GM06990 (cell line): ENCODE measurements at places on chromosomes 5 and 9.

- no peak for DNase-seq
These were observed 64.7 kb downstream of the GDA start for GRCh38 chr9:72213906-72214305.

GRCh38 chr5:96288845-96289185 is 144.2 kb downstream of the PCSK1 start:
- no peak for DNase-seq

- no peak for DNase-seq
These were observed 333.5 kb downstream of the EFNA5 start for GRCh38 chr5:107337281-107337680.

- no peak for DNase-seq
These were observed 57.5 kb downstream of the CDH6 start for GRCh38 chr5:31251032-31251431.

DNA sequence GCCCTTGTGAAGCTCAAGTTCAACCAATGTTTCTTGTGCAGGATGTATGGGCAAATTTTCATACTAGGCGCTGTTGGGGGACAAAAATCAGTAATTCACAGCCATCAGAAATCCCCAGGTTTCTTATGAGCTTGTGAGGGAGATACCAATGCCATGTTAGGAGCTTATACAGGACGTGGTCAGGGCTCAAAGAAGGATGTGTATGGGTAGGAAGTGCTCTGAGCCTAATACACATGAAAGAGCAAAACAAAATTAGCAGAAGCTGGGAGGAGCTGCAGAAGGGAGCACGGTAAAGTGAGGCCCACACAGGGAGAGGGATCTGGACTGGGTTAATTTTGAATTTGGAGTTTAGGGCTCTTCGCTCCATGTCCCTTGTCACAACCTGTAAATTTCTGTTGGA is 114.6 kb upstream of the MAP3K1 start:
- DNase-seq: no peak

DNA sequence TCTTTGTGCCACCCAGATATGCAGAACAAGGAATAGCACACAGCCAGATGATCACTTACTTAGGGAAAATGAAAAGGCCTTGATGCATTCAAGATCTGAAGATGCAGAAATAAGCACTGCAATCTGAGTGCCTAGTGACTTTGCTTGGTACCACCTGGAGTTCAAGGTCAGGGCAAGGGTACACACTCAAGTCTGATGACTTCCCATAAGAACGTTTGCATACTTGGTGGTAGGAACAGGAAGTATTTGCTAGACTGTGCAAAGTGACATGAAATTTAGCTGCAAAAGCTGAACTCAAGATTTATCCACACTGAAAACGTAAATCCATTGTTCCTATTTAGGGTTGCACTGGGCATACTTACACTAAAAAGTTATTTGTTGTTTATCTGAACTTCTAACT is 177.1 kb downstream of the PIK3R1 start:
- no peak for DNase-seq

GRCh38 chr5:180644129-180644824 is 5.1 kb downstream of the FLT4 start:
- no peak for DNase-seq

- DNase-seq: no peak
These were observed 64.6 kb downstream of the PTCH1 start for GRCh38 chr9:95452176-95452575.

GRCh38 chr9:18361646-18362045 is 112.3 kb upstream of the ADAMTSL1 start:
- no peak for DNase-seq

DNA sequence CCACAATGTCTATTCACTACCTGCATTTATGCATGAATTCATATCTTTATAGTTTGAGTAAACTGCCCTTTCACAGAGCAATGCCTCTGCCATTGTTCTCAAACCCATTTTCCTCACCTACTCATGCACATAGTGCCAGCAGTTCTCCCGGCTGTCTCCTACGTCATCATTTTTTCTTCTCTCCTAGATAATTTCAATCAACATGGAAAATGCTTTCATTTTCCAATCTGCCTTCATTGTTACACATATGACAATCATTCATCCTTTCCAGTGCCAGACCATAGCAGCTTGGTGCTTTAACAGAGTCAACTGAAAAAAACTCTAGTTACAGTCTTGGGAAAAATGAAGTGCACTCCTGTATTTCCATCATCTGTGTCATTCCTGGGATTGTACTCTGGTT is 514.8 kb upstream of the CTNND2 start:
- no peak for DNase-seq

DNA sequence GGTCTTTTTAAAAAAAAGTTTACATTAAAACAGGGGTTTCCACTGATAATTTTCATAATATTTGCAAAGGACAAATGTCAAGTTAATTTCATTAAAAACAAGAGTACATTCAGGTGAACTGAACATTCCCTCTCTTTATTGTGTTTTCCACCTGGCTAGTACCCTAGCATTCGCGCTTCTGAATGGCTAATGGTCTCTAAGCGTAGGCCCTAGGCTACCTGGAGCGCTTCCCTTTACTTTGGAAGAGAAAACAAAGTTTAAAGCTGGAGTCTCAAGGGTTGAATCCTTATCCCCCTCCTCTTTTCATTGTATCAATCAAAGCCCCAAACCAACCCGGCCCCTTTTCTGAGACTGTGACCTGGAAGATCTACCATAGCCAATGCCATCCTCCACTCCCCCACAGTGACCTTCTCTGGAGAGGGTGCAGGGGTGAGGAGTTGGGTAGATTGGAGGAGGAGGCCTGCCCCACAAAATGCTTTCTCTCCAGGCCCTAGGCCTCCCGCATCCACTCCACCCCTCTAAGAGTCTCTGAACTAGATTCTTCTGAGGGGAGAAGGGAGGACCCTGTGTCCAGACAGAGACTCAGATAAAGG is 73.3 kb upstream of the TBCA start:
- DNase-seq: no peak

GRCh38 chr5:78757269-78758053 is 108.9 kb upstream of the LHFPL2 start:
- peak; percentile 59 for DNase-seq

DNA sequence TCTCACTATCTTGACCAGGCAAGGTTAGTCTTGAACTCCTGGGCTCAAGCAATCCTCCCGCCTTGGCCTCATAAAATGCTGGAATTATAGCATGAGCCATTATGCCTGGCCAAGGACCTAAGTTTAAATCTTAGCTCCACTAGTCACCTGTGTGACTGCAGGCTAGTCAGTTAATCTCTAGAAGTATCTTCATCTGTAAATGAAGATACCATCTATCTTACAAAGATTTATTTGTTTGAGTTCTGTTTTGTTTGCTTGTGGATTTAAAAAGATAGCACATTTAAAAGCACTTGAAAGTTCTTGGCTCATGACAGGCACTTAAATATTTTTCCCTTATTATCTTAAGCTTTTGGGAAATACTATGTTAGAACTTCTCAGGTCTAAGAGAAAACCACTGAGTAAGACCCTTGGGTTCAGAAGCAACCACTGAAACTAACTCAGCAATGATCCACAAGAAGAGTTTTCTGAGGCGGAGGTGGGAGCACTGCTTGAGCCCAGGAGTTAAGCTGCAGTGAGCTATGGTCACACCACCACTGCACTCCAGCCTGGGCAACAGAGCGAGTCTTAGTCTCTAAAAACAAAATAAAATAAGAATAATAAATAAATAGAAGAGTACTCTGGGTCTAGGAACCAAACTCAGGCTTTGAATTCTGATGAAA is 19.1 kb downstream of the TMEM245 start:
- DNase-seq: no peak

GRCh38 chr5:173035904-173036707 is 20.0 kb upstream of the CREBRF start:
- peak; percentile 71 for DNase-seq

GRCh38 chr9:27157097-27157496 is 48.1 kb downstream of the TEK start:
- no peak for DNase-seq

DNA sequence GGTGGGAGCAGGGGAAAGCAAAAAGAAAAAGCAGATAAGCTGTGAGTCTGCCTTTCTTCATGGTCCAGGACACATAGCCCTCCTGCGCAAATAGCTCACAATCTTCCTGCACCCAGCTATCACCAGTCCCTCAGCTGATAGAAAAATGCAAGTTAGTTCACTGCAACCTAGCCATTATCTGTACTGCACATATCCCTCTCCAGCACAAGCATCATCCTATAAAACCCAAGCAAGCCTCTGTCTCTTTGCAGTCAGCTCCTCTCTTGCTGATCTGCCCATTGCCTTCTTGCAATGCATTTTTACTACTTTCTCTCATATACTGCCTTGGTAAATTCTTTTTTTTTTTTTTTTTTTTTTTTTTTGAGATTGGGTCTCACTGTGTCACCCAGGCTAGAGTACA is 20.0 kb upstream of the MSANTD3 start:
- DNase-seq: no peak

- no peak for DNase-seq
These were observed 95.6 kb downstream of the ADGRV1 start for GRCh38 chr5:90654215-90654614.

GRCh38 chr5:41154491-41154890 is 58.8 kb downstream of the C6 start:
- DNase-seq: no peak

- DNase-seq: no peak
These were observed 46.7 kb upstream of the TBC1D9B start for GRCh38 chr5:179954434-179954833.

DNA sequence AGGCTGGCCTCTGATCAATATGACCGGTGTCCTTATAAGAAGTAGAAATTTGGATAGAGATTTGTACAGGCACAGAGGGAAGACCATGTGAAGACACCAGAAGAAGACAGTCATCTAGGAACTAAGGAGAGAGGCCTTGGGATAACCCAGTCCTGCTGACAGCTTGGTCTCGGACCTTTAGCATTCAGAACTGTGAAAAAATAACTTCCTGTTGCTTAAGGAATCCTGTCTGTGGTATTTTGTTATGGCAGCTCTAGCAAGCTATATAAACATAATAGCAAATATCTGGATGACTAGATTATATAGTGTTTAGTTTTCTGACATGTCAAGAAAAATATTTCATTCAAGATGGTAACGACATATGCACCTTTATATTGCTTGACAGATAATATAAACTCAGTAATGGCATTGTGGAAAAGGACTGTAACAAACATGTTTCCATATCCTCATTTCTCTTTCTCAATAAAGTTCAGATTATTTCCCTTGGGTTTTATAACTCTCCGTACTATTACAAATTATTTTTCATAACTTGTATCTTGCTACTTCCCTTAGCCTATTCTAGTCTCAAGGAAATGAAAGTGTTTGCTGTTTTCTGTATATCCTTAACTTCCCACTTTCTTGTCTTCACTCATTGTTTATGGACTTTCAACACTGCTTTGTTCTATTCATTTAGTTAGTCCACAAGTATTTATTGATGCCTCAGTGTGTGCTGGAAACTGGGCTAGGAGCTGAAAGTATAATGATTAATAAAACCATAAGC is 62.4 kb downstream of the KIAA1958 start:
- DNase-seq: no peak

DNA sequence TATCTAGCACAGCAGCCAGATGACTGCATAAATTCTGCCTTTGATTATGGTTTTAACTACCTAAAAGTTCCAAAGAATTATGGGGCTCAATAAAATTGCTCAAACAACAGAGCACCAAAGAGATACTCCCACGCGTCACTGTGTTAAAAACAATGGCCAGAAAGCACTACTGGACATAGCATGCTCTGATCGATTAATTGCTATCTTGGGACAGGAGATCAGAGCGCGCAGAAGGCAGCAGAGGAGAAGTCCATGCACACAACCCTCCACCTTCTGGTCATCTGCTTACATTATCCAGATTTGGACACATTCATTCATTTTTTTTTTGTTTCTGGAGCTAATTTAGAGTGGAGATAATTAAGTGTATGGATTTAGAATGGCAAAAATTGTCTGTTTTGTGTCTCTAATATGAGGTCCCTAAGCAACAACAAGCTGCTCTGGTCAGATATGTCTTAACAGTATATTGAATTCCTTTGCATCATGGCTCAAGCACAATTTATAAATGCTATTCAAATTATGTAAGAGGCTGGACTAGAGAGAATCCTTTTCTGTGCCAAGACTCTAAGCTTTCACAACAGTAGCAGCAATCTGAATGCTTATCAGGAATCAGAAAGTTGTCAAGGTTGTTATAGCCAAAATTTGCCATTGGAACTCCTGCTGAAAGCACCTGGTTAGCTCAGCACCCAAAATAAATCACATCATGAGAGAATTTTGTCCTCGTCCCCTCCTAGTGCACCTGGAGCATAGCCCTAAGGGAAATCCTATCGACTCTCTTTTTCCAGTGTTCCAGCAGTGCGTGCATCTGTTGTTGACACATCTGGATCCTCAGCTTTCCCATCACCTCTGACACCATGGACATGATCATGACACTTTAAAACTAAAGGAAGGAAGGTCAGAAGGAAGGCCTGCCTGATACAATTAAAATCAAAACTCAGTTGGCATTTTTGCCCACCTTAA is 98.6 kb upstream of the HMHB1 start:
- no peak for DNase-seq

DNA sequence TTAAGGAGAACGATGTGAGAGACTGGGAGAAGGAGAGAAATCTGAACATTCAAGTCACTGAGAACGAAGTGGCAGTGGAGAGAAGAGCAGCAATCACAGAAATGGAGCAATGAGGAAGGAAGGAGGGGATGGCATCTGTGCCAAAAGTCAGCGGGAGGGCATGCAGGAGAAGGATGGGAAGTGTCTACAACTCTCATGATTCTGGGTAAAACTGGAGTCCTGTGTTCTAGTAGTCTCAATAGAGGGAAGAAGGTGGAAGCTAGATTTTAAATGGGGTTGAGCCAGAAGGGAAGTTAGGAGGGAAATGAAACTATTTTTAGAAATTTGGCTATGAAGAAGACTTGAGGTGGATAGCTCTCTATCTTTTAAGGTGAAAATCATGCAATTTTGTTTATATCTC is 39.1 kb upstream of the SPATA31C2 start:
- DNase-seq: no peak

GRCh38 chr9:71975833-71976232 is 64.4 kb downstream of the C9orf85 start:
- DNase-seq: no peak

DNA sequence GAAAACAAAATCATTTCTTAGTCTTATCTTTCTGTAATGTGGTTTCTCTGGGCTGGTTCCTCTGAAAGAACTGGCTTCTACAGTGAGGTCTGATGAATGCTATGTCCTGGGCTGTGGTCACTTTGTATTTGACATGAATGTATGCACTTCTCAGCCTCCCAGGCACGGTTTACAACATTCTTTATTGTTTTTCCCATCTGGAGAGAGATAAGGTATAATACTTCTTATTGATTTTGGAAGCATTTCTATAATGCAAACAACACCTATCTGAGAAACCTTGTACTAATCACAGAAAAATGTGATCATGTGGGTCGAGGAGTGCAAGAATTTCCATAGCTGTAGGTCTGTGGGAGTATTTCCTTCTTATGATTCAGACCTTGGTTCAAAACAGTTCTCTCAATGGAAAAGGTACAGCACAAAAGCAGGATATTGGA is 46.9 kb downstream of the ACTBL2 start:
- no peak for DNase-seq

- DNase-seq: no peak
These were observed 27.1 kb upstream of the TLE1 start for GRCh38 chr9:81716409-81716808.

GRCh38 chr5:88816195-88816594 is 66.8 kb downstream of the MEF2C start:
- no peak for DNase-seq

- no peak for DNase-seq
These were observed 61.7 kb upstream of the COL15A1 start for GRCh38 chr9:98881836-98882568.

GRCh38 chr5:68918306-68918705 is 175.5 kb upstream of the SLC30A5 start:
- no peak for DNase-seq

- DNase-seq: no peak
These were observed 19.7 kb upstream of the GDA start for GRCh38 chr9:72129271-72130156.
